ENCODE measurements at places on chromosomes 13 and 19. TPM values are rescaled to one million over a fixed set of nuclear protein-coding genes. Genes with fewer than 3 reads are reported as not detected.

DNA sequence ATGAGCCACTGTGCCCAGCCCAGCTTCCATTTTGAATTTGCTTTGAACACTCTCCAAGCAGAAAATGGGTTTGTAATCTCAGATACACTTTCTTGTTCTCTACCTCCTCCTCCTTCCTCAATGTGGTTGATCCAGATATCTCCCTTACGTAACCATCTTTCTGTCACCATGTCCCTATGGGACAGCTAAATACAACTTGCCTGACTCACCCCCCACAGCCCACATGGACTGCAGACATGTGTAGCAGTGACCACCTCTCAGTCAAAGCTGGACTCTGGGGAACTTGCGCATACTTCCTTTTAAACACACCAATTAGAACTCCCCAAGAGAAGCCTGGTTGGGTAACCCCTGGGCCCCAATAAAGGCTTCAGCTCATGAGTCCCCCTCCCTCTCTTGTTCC, 10.8 kb upstream of the ZNF799 start:
- no peak overlapping the region for H3K4me3 ChIP-seq
- H3K4me1 ChIP-seq: no peaks in the 10 kb centered on the region
- H3K27me3 ChIP-seq: no peaks in the 10 kb centered on the region
- no peak for DNase-seq

- H3K4me1 ChIP-seq: peaks cover 12% of the 10 kb centered on the region
- H3K27me3 ChIP-seq: no peaks in the 10 kb centered on the region
- no peak overlapping the region for H3K4me3 ChIP-seq
- no peak for DNase-seq
These were observed 63.1 kb upstream of the FRY start for GRCh38 chr13:31968473-31968872.

DNA sequence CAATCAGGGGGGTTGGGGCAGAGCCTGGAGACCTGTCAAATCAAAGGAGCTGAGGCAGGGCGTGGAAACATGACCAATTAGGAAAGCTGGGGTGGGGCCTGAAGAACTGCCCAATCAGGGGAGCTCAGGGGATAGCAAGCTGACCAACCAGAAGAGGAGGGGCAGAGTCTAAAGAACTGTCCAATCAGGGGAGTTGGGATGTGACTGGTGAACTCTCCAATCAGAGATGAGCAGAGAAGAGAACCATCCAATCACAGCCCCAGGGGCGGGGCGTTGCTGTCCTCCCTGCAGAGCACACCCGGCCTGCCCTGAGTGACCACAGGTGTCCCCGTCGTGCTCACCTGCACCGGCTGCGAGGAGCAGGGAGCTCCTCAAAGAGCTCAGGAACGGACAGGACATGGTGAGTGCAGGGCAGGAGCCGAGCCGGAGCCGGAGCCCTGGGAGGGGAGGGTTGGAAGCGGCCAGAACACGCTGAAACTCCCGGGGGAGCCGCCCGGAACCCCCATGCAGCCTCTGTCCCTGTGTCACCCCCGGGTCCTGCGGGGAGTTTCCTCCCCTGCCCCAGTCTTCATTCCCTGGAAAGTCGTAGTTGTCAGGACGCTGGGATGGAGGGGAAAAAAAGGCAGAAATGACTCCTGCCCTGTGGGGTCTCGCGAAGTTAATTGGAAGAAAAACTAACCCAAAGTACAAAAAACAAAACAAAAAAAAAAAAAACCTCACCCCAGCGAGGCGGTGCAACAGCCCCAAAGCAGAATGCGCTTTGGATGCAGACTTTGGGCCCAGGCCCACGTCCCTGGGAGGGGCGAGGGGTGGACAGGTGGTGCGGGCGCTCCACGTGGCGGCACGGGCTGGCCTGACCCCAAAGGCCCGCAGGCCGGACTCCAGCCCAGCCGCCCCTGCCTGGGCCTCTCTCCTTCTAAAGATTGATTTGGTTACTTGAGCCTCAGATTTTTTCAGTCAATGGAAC, at the start of gene ZNF556:
TSS of gene ZNF556 (plus strand) at position 311 of the 967 bp plus-strand sequence. CDS start at position 398, 87 bp downstream.
- H3K27ac ChIP-seq: no peak within 1 kb of the TSS
- no peak for DNase-seq
- no peak within 1 kb of the TSS for H3K4me3 ChIP-seq
- no peaks in the 10 kb centered on the region for H3K4me1 ChIP-seq
- no peaks in the 10 kb centered on the region for H3K36me3 ChIP-seq

EID2B gene
- 4.2 TPM for total RNA-seq

GRCh38 chr19:11378319-11379189, 4.1 kb downstream of the SWSAP1 start:
- no peaks in the 10 kb centered on the region for H3K36me3 ChIP-seq
- DNase-seq: peak; percentile 89
- H3K27ac ChIP-seq: peak overlapping the region; percentile 75
- H3K27me3 ChIP-seq: no peaks in the 10 kb centered on the region

DNA sequence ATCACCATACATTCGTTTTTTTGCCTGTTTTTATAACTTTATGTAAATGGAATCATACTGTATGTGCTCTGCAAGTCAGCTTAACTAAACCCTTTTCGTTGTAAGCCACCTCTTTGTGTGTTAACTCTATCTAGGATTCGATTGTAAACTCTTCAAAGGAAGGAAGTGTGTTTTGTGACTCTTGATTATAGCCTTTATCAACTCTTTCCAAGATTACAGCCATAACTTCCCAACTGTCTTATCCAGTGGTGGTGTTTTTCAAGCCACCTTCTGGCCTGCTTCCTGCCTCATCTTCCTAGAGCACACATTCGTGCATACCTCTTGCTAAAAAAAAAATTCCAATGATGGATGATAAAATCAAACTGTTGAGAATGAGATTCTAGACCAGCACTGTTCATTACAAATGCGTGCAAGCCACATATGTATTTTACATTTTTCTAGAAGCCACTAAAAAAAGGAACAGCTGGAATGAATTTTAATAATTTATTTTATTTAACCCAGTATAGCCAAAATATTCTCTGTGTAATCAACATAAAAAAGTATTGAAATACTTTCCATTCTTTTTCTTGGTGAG, 12.0 kb upstream of the FBXL3 start:
- H3K27ac ChIP-seq: no peak overlapping the region
- no peak overlapping the region for H3K4me3 ChIP-seq
- H3K27me3 ChIP-seq: no peaks in the 10 kb centered on the region
- H3K4me1 ChIP-seq: peaks cover 4% of the 10 kb centered on the region

GRCh38 chr13:98142380-98143156, at the start of gene FARP1:
Gene FARP1 (plus strand): TSS chr13:98143094. CDS start chr13:98213243, 70,149 bp downstream.
- DNase-seq: peak; percentile 65
- H3K4me1 ChIP-seq: peaks cover 8% of the 10 kb centered on the region
- peak within 1 kb of the TSS; percentile 95 for H3K4me3 ChIP-seq

DNA sequence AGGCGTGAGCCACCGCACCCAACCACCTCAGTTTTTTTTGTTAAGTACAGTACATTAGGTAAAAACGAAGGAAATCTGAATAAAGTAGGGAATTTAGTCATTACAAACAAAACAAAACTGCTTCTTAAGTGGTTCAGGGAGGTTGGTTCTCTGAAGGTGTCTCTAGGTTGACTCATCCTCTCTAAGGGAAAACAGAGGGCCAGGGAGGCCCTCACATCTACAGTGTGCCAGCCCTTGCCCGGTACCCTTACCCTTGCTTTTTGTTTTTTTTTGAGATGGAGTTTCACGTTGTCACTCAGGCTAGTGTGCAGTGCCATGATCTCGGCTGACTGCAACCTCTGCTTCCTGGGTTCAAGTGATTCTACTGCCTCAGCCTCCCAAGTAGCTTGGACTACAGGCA, 17.2 kb upstream of the JUND start:
- H3K27me3 ChIP-seq: no peaks in the 10 kb centered on the region
- H3K4me3 ChIP-seq: no peak overlapping the region
- H3K27ac ChIP-seq: no peak overlapping the region
- no peak for DNase-seq
- H3K4me1 ChIP-seq: peaks cover 12% of the 10 kb centered on the region

DNA sequence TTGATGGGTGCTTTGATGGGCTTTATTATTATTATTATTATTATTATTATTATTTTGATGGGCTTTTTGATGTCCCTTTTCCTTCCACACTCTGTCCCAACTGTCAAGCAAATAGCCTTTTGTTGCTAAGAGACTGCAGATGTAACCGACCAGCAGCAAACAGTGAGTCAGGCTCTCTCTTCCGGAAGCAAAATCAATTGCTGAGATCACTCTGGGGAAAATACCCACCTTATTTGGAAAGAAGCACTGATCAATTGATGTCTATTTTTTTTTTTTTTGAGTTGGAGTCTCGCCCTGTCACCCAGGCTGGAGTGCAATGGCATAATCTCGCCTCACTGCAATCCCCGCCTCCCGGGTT, 2.9 kb downstream of the LDLR start:
- H3K4me3 ChIP-seq: no peak overlapping the region
- peak overlapping the region; percentile 9 for H3K27ac ChIP-seq
- peaks cover 10% of the 10 kb centered on the region for H3K36me3 ChIP-seq
- DNase-seq: peak; percentile 74
- no peaks in the 10 kb centered on the region for H3K27me3 ChIP-seq

GRCh38 chr19:18610556-18611326, 1.9 kb upstream of the TMEM59L start:
- no peak overlapping the region for H3K27ac ChIP-seq
- peaks cover 11% of the 10 kb centered on the region for H3K4me1 ChIP-seq
- H3K4me3 ChIP-seq: no peak overlapping the region
- H3K36me3 ChIP-seq: no peaks in the 10 kb centered on the region

DNA sequence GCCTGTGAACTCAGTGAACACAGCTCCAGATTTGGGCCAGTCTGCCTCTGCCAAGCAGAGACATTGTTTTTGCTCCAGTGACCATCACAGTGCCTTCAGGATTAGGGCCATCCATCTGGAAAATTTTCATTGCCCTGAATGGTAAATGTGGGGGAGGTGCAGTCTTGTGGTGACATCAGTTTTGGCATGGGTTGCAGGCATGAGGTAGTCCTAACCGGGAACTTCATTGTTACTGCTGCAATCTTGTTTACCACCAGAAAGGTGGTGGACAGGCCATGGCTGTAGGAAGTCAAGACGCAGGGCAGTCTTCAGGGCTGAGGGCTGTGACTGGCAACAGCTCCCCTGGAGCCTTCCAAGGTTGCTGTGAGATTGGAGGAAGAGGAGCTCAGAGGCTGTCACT, 55.2 kb downstream of the SPATA13 start:
- no peaks in the 10 kb centered on the region for H3K27me3 ChIP-seq
- H3K27ac ChIP-seq: no peak overlapping the region
- H3K4me3 ChIP-seq: no peak overlapping the region
- H3K4me1 ChIP-seq: peaks cover 16% of the 10 kb centered on the region

NKPD1 gene
- under 0.01 TPM for total RNA-seq

STOML3 gene
- total RNA-seq: not detected

GRCh38 chr19:6068711-6069110, 41.6 kb downstream of the RFX2 start:
- no peaks in the 10 kb centered on the region for H3K27me3 ChIP-seq
- H3K4me1 ChIP-seq: peaks cover 28% of the 10 kb centered on the region
- no peak overlapping the region for H3K4me3 ChIP-seq

- no peaks in the 10 kb centered on the region for H3K36me3 ChIP-seq
- peak overlapping the region; percentile 85 for H3K27ac ChIP-seq
- peaks cover 52% of the 10 kb centered on the region for H3K4me1 ChIP-seq
- H3K27me3 ChIP-seq: no peaks in the 10 kb centered on the region
- no peak for DNase-seq
These were observed 7.9 kb upstream of the JUNB start for GRCh38 chr19:12783291-12783848.

ZNF561 gene
- 38.9 TPM for total RNA-seq

DNA sequence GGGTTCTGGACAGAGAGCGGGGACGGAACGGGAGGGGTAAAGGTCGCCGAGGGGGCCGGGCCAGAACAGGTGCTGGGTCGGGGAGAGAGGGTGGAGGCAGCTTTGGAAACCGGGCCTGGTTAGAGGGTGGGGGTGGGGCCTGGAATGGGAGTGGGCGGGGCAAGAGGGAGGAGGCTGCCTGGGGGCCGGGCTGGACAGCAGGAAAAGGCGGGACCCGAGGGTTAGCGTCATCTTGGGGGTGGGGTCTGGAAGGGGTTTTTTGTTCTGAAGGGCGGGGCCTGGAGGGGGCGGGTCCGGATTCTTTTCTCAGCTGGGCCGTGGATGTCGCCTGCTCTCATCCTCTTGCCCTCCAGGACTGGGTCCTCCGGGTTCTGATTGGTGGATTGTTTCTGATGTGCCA, 4.3 kb upstream of the ZNF813 start:
- H3K4me3 ChIP-seq: no peak overlapping the region
- DNase-seq: peak; percentile 6
- no peaks in the 10 kb centered on the region for H3K27me3 ChIP-seq
- no peak overlapping the region for H3K27ac ChIP-seq
- H3K4me1 ChIP-seq: no peaks in the 10 kb centered on the region

- peaks cover 65% of the 10 kb centered on the region for H3K27me3 ChIP-seq
- no peak for DNase-seq
- H3K36me3 ChIP-seq: no peaks in the 10 kb centered on the region
- H3K27ac ChIP-seq: no peak overlapping the region
- H3K4me3 ChIP-seq: no peak overlapping the region
- no peaks in the 10 kb centered on the region for H3K4me1 ChIP-seq
These were observed 9.5 kb downstream of the POU4F1 start for GRCh38 chr13:78593652-78594455.

- no peak overlapping the region for H3K27ac ChIP-seq
- no peaks in the 10 kb centered on the region for H3K36me3 ChIP-seq
- H3K4me3 ChIP-seq: no peak overlapping the region
- DNase-seq: peak; percentile 4
- H3K27me3 ChIP-seq: no peaks in the 10 kb centered on the region
These were observed 26.9 kb downstream of the UFM1 start for GRCh38 chr13:38376546-38376945.

GRCh38 chr13:73109288-73109899, 50.6 kb downstream of the KLF5 start:
- no peaks in the 10 kb centered on the region for H3K27me3 ChIP-seq
- H3K4me3 ChIP-seq: no peak overlapping the region
- no peak for DNase-seq
- H3K4me1 ChIP-seq: no peaks in the 10 kb centered on the region

DNA sequence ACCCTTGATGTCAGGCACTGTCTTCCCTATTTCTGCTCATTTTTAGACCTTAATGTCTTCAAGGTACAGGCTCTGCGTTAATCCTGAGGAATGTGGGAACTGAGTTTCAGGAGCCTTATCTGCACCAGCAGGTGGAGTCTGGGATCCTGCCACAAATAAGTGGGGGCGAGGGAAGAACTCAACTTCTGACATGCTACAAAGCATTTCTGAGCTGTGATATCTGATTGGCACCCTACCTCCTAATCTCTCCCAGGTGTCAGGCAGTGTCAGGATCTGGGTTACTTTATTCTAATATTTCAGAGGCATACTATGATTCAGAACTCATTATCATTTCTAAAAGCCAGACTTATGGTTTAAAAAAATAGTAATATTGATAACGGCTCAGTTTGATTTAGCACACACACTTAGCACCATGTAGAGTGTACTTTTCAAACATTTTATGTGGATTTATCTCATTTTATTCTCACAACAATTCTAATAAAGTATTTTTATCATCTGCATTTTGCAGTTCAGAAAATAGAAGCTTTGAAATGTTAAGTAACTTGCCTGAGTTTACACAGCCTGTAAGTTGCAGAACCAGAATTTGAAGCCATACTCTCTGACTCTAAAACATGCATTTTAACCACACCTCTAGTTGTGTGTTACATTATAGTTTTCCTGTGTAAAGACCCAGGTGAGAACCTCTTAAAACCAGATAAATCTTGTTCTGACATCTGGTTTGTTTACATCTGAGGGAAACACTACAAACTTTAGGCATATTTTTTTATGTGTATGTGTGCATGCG, 358.6 kb downstream of the TDRD3 start:
- H3K4me1 ChIP-seq: no peaks in the 10 kb centered on the region
- no peaks in the 10 kb centered on the region for H3K36me3 ChIP-seq
- H3K27me3 ChIP-seq: no peaks in the 10 kb centered on the region

- H3K4me1 ChIP-seq: peaks cover 4% of the 10 kb centered on the region
- no peak for DNase-seq
- no peaks in the 10 kb centered on the region for H3K36me3 ChIP-seq
- H3K27ac ChIP-seq: peak overlapping the region; percentile 97
- no peaks in the 10 kb centered on the region for H3K27me3 ChIP-seq
- H3K4me3 ChIP-seq: peak overlapping the region; percentile 98
These were observed 23.4 kb downstream of the IPO5 start for GRCh38 chr13:97976610-97977521.
